ENCODE measurements at places on chromosomes 3 and 15.

DNA sequence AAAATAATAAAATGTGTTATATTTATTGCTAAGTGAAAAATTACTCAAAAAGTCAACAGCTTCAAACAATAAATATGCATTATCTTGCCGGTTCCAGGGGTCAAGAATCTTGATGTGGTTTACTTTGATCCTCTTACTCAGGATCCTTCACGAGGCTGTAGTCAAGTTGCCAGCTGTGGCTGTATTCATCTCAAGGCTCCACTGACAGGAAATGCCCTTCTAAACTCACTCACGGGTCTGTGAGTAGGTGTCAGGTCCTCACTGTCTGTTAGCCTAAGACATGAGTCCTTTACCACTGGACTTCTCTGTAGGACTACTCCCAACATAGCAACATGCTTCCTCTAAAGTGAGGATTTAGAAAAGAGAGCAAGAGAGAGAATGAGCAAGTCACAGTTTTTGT is 983.0 kb downstream of the SI start:
- DNase-seq, result no peak

DNA sequence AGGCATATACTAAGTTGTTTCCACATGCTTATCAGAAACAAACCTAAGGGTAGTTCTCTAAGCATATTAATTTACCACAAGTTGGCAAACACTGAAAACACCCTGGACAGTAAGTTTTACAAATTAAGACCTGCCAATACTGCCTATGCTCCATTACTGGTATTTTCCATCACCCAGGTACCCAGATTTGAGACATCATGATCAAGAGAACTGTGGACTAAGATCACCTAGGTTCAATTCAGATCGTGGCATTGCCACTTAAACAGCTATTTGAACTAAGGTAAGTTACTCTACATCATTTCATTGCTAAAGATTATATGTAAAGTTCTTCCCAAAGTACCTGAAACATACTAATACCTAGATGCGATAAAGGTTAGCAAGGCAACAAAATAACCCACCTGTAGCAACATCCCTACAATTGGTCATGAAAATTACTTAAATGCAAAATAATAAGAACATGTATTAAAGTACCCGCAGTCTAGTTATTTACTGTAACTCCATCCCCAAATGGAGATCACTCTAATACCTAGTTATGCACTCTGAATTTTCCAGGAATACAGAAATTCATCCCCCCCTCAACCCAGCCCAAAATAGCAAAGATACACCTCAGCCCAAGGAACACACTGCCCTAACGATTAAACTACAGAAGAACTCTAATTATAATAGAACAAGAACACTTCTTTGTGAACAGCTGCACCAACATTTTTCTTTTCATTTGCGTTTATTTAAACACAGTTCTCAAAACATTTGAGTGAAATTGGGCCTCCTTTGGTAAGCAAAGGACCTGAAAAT is 21.6 kb downstream of the TRA2B start:
- DNase-seq, result no peak

GRCh38 chr3:23115171-23115877 is 87.8 kb upstream of the UBE2E2 start:
- no peak for DNase-seq

DNA sequence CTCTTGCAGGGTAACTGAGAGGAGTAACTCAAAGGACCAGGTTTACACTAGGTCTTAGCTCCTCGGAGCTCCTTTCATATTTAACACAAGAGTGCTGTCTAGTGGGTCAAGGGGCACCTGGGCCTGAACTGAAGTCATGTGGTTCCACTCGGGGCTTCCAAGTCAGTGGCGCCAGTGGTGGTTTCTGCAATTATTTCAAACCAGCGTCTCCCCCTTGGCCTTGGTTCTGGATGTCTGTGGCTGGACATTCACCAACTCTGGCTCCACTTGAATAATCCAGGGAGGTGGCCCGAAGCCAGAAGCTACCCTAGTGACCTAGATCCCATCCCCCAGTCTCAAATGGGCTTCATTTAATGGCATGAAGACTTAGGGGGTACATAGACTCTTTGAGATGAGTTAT is 144.3 kb upstream of the ADAMTS9 start:
- no peak for DNase-seq

GRCh38 chr15:25331860-25332259 is 107.0 kb downstream of the UBE3A start:
- DNase-seq, result no peak

DNA sequence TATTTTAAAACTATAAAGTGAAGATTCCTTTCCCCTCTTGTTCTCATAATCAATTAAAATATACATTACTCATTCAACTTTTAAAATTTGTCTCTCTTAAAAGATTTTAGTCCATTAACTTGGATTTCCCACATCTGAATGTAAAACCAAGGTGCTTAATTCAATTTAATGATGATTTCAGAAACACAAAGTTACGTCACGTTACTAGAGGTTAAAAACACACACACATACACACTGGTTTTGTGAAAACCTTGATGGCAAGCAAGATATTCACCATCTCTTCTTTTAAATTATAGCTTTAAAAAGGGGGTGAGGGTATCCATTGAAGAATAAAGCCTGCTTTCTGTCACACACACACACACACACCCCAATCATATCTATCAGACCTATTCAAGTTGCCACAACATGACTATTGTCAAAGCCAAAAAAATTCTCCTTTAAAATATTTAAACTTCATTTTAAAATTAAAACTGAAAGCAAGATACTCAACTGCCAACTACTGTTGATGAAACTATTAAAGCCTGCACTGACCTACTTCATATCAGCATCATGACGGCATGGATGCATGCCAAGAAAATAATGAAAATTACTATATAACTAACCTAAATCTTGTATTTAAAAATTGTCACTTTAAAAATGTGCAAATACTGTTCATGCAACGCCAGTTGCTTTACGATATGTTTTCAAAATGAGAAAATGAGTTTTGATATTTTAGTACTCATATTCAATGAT is 2.1 kb downstream of the RFX7 start:
- DNase-seq, result no peak
